ENCODE measurements at places on chromosomes 1 and 21.
A peak's percentile ranks its signal among the peaks of the same experiment; 100 is the strongest.

DNA sequence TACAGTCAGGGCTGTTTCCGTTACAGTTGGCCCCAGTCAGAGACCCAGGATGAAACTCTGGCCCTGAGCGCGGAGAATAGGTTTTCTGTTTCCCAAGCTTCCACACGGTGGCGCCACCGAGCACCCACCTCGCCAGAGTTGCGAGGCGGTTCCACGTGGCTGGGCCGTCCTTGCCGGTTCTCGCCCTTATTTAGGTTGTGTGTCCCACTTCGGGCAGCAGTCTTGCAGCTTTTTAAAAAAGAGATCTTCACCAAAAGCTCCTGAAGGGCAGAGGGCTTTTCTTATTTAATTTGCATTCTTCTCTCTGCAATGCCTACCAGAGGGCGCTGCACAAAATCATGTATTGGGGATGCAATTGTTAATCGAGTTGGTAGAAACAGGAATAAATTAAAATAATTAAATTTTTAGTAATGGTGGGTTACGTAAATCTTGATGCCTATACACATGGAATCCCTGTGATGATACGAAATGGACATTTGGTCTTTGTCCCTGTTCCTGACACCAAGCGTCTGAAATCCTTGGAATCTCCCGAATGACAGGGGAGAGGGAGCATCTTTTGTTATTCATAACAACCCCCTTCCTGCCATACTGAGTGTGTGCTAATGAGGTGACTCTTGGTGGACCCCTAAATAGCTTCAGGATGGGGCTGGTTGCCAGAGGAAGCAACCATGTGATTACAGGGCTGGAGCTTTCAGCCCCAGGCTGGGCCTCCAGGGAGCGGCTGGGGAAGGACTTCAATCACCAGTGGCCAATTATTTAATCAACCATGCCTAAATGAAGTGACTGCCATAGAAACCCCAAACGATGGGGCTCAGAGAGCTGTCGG, 5.6 kb upstream of the S100A7 start:
- peak; percentile 43 for DNase-seq

DNA sequence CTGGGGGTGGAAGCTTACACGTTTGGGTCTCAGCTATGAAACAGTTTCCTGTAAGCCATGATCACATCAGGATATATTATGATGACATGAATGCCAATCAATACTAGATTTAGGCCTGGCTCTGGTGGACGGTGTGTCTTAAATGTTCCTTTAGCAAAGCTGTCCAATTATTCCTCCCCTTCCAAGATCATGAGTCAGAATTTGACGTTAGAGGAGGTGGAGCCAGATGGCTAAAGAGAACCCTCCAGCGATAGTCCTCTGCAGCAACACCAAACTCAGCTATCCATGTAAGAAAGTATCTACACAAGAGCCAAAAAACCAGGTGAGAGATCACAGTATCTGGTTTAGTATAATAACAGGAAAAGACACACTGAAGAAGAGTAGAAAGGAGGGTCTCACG, 47.8 kb downstream of the PACC1 start:
- DNase-seq: no peak

DNA sequence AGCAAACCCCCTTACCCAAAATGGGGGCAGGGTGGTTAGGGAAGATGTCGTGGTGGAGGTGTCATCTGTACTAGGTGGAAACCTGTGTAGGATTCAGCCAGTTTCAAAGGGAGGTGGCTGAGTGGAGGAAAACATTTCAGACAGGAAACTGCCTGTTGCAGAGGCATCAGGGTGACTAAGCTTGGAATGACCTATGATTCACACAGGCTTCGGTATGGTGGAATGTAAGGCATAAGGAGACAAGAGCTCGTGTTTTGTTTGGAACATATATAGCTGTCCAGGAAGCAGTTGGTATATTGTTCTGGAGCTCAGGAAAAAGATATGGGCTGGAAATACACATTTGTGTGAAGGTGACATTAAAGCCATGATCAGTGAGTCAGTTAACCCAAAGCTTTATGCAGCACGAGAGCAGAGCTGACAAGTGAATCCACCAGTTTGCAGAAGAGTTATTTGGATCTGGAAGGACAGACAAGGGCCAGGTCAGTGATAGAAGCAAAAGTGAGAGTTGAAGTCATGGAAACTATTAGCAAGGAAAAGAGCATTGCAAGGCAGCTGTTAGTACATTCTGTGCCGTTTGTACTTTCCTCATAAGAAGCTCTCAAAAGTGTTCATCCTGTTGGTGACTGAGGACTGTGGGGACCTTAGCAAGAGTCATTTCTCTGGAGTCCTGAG, 12.2 kb downstream of the UTP25 start:
- DNase-seq: no peak

GRCh38 chr1:71170925-71171324, 90.1 kb upstream of the ZRANB2 start:
- no peak for DNase-seq

DNA sequence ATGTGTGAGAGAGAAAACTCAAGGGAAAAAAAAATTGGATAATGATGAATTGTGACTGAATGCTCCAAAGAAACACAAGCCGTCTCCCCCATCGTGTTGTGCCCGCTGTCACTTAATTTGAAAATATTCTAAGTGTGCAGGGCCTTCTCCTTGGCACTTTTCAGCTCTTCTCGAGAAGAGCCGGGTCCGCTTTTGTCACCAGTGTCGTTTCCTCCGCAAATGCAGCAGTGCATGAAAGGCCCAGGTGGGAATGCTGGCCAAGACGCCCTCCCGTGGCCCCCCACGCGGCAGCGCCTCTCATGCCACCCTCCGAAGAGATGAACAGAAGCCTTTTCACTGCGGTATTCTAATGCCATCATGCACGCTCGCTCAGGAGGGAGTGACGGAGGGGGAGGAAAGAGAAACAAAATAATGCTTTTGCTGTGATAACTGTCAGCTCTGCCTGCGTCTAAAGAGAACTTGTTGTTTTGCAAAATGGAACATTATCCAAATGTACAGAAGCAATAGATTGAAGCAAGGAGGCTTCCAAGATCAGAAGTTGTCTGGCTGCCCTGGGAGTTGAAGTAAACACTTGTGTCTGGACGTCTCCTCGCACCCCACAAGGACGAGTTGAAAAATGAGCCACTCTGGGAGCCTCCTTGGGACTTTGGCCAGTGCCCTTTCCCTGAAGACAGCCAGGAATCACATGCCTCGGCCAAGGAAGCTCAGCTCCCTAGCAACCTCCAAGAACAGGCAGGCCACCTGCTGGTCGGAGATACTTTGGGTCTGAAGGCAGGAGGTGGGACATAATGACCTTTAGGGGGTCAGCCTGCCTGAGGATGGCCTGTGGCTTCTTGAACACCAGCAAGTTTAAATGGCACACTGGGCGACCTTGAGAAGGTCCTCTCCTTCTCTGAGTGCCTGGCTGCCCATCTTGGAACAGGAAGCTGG, 166.1 kb upstream of the ZC3H12A start:
- DNase-seq: no peak

DNA sequence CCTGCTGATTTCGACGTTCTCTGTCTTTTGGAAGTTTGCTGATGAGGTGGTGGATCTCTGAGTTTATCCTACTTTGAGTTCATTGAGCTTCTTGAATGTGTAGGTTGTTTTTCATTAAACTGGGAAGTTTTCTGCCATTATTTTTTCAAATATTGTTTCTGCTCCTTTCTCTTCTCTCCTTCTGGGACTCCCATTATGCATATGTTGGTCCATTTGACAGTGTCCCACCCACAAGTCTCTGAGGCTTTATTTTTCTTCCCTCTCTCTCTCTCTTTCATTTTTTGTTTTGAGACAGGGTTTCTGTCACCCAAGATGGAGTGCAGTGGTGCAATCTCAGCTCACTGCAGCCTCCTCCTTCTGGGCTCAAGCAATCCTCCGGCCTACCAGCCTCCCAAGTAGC, 11.7 kb downstream of the TNFRSF18 start:
- DNase-seq: no peak

DNA sequence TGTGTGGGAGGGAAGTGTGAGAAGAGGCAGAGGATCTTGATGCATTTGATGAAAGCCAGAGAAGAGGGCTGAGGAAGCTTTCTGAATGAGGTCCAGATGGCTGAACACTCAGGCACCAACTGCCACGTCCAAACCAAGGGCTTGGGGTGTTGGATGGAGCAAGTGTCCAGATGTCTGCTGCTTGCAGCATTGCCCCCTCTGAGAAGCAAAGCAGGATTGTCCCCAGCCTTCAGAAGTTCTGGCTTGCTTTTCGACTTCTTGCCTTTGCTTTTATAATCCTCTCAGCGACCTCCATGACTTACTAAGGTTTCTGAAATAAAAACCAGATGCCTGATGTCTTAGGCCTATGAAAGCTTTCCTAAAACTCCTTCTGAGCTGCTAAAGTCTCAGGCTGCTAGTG, 182.5 kb downstream of the HUNK start:
- no peak for DNase-seq
